Activated T-cell treated with anti-CD3 and anti-CD28 coated beads, Interleukin-2, amount 50 U/mL, for 24 hours (primary cell): ENCODE measurements at places on chromosomes 7 and 10.
A peak's percentile ranks its signal among the peaks of the same experiment; 100 is the strongest.

GRCh38 chr7:86629-87028 lies 105.7 kb upstream of the FAM20C start:
- peak; percentile 16 for DNase-seq

DNA sequence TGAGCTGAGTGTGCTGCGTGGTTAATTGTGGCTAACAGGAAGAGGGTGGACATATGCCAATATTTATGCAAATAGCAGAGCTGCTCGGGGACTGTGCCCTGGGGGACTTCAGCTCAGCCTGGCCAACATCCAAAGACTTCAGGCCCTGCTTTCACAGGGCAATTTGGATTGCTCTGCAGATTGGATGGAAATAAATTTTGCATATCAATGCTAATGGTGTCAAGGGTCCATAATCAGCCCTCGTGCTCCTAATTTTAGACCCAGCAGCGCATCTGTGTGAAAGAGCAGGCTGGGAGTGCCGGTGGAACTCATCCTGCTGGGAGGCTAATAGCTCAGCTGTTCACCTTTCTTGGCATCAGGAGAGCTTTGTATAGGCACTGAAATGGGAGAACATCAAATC lies 270.1 kb downstream of the TCERG1L start:
- DNase-seq = no peak

DNA sequence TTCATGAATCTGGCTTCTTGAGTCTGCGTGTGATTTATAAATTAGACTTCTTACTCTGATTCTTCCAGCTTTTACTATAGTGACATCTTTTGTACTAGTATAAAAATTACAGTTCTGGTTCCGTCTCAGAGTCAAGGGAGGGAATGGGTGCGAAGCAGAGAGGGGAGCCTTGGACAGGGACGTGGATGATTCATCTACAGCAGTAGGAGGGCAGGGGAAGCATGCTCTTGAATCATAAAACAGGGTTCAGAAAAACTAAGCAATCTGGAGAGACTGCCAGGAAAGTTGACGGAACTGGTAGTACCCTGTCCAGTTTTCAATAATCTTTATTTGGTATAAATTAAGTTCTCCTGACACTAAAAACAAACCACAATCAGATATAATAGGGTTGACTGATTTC lies 58.1 kb downstream of the ITGA8 start:
- DNase-seq = no peak

DNA sequence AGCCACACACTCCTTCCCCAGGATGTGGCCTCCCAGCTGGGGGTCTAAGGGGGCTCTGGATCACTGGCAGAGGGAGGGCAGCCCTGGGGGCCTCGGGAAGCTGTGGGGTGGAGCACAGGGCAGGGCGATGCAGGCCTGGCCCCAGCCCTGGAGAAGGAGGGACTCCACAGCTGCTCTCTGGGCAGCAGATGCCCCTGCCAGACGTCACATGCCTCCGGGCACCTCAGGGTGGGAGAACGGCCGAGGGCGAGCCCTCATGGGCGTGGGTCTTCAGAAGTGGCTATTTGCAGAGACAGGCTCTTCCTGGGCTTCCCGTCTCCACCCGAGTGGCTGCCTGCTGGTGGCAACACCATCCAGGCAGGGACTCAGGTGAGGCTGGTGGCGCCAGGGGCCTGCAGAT lies 16.0 kb upstream of the ADGRA1 start:
- DNase-seq = no peak

GRCh38 chr7:101562531-101563197 lies 66.4 kb downstream of the MYL10 start:
- no peak for DNase-seq

GRCh38 chr10:124651402-124651891 lies 92.7 kb downstream of the FAM53B start:
- no peak for DNase-seq

DNA sequence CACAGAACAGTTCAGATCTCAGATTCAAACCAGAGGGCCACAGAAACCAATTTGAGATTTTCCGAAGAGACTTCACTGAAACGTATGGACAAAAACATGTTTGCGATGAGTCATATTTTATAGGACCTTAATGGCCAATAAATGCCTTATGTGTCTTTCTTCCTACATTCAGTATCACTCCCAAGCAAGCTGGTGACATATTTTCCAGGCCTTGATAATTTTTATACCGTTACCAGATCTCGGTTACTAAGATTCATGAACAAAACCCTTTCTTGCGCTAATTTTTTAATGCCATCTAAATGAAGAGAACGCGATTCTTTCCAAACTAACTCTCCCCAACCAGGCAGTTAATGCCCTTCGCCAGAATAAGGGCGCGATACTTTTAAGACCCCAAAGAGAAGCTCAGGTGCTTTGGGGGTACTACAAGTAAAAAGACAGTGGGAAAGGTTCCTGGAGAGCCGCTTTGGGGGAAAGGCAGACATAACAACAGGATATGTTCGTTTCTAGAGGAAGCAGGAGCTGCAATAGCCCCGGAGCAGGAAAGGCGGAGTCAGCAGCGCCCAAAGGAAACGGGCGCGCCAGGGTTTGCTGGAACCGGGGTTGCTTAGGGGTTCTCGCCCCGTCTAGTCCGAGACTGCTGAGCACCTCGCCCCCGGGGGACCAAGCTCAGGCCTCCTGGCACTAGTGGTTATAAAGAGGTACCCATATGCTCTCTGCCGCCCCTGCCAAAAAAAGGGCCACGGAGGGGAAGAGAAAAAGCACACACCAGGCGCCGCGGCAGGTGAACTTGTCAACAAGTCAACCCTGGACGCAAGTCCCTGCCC lies 884 bp downstream of the ICA1 start:
- peak; percentile 44 for DNase-seq

DNA sequence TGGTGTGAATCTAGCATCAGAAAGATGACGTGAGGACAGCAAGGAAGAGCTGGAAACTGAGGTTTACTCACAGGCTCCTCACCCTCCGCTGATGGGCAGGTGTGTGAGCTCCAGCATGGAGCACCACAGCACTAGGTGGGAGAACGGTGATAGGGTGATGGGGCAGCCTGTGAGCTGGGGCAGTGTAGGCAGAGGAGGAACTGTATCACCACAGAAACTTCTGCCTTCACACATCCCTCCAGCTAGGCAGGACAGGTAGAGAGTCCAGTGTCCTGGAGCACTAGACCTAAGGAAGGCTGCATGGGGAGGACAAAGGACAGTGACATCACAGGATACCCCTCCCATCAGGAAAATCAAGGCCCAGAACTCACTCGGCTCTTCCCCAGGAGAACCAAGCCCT lies 241.8 kb upstream of the PRSS58 start:
- no peak for DNase-seq

- no peak for DNase-seq
These were observed 86.7 kb downstream of the ARHGAP22 start for GRCh38 chr10:48517911-48518811.

DNA sequence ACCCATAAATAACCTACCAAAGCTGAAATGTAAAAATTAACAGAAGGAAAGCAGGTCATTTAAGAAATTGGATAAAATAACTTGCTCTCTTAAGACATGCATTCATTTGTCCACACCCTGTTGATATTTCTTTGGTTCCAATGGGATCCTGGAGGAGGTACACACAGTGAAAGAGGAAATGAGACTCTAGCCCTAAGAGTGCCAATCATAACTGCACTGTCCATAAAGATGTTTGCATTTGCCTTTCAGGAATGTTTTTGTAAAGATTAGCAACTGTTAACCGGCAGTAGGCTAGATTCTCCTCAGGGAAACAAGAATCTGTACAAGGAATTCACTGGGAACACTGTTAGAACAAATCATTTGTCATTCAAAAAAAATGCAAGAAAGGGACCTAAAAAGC lies 61.0 kb downstream of the MEOX2 start:
- no peak for DNase-seq

DNA sequence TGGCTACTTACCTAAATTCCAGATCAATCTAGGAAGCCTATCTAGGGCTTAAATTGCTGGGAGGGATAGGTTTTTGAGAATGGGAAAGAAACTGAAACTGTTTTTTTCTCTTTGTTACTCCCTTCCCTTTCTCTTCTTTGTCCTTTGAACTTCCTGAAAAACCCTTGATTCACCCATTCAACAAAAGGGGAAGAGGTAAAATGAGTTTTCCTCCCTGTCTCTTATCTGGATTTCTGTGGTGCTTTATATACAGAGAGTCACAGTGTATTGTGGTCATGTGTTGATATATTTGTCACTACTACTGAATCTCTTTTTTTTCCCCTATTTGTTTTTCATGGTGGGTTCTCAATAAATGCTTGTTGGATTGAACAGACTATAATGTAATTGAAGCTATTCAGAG lies 19.8 kb upstream of the NUP205 start:
- no peak for DNase-seq
